ENCODE measurements at places on chromosomes 3 and 15.

DNA sequence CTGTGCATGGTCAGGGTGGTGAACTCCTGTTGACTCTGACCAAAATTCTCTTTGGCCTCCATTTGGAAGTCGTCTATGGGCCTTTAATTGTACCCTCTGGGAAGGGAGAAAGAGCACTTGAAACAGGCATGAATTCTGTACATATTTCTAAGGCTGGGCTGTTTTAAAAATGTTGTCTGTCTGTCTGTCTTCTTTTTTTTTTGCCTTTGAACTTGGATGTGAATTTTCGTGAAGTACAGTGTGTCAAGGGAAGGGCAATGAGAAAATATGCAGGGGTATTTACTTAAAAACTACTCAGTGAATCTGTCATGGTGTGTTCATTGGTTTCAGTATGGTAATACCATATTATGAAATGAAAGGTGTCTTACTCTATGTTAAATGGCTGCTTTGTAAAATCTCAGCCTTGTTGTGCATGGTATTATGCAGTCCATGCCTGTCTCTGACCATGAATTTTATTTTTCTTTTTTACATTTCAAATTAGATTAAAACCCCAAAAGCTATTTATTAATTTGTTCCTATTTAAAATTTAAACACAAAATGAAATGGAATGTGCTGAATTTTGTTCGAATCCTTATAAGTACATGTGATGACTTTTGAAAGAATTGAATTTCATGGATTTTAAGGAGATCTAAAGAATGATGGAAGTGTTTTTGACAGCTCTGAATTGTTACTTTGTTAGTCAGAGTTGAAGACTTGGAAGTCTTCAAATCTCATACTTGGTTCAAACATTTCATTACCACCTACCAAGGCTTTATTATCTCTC lies 51.1 kb downstream of the RARB start:
- no peak for DNase-seq

DNA sequence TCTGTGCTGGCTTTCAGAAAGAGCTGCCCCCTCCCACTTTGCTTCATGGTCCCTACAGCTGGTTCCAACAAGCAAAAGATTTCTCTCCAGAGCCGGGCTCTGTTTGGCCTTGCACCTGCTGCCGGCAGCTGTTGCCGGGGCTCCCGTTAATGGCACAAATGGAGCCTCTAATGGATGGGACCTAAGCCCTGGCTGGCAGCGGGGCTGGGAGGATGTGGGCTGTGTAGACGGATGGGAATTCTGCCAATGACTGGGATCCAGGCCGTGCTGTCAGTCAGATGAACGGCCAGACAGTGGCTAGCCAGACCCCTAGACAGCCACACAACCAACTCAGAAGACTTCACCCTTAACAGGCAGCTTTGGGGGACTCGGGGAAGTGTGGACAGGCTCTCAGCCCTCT lies 88.0 kb downstream of the RPLP1 start:
- no peak for DNase-seq

DNA sequence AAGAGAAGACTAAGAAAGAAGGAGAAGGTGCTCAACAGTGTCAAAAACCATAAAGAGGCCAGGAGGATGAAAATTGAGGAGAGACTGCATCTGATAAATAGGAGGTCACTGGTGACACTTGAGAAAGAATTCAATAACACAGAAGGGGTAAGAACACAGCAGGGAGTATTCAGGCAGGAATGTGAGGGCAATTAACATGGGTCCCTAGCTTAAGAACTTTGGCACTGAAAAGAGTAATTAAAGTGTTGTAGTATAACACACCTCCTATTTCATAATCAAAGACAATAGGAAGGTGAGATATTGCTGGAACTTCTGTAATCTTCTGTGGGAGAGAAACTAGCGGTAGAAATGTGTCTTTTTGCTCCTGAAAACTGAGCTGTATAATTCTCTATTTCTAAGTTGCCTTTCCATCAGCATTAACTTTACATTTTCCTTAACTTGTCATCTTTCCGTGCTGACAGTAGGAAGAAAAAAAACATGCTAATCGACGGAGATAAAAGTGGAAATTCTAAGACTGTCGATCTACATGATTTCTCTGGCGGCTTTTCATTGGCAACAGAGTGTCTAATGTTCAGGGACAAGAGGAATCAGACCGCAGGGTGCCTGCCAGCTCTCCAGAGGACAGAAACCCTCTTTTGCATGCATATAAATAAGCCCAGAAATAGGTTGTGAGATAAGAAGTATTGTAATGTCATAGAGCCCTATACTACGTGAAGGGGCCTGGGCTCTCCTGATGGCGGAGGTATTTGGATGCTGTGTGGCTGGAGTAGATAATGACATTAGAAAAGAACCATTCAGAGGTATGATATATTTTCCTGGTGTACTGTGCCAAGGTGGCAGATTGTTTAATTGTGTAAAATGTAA lies 147.9 kb upstream of the GAP43 start:
- no peak for DNase-seq

GRCh38 chr3:72593881-72594397 lies 254.3 kb downstream of the SHQ1 start:
- DNase-seq = no peak

GRCh38 chr3:120284747-120285507 lies at the start of gene GPR156:
TSS of gene GPR156 (minus strand) at chr3:120285222. CDS start at chr3:120244098, 41,124 bp downstream.
- DNase-seq = no peak

- DNase-seq = peak; percentile 52
Measured at GRCh38 chr15:69797051-69797595, 300.6 kb downstream of the TLE3 start.

GRCh38 chr3:49199239-49199899 lies 28.0 kb downstream of the KLHDC8B start:
- DNase-seq = no peak

Measured in activated CD8-positive, alpha-beta memory T cell treated with anti-CD3 and anti-CD28 coated beads for 24 hours (primary cell).